ENCODE measurements at places on chromosomes 3 and 15. TPM values are rescaled to one million over a fixed set of nuclear protein-coding genes. Genes with fewer than 3 reads are reported as not detected.

The OXSM gene
- total RNA-seq, result 10.7 TPM

The SPSB4 gene
- total RNA-seq, result not detected

The ZBED2 gene
- 27.2 TPM for total RNA-seq

GRCh38 chr3:116200956-116201690 lies 244.2 kb downstream of the LSAMP start:
- DNase-seq, result no peak

GRCh38 chr3:154842536-154842935 lies 237.6 kb upstream of the MME start:
- DNase-seq, result no peak

- peak; percentile 91 for DNase-seq
Measured at GRCh38 chr15:50262533-50262932, 3.0 kb downstream of the HDC start.

DNA sequence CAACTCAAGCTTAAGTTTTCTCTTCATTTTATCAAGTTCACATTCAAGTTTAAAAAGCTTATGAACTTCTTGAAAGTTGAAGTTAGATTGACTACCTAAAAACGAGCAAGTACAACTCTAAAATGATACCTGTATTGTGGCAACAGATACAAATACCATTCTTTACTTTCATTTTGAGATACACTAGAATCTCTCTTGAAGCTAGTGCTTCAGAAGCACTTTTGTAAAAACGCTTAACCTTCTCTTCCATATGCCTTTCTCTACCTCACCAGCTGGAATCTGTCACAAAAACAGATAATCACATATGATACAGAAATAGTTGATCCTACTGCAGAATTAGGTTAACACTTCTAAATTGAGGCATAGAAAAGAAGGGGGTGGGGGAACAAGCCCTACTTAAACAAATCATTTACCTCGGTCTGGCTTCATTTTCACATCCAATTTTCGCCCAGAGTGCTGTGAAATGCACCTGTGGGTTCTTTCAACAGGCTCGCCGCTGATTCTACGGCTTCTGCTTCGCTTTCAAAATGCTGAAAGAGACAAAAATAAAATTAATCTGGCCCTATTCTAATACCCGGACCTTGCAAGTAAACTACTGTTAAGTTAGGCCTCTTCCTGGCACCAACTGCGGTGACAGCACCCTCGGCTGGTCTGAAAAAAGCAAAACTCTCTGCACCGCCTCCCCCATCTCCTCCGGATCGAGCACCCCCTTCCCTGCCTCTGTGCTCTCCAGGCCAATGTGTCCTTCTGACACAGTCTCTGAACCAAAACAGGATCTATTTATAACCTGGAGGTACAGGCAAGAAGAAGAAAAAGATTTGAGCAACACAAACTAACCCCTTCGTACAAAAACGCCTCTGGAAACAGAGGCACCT lies 1.4 kb downstream of the ATOSA start:
- peak; percentile 81 for DNase-seq
